ENCODE measurements at places on chromosomes 7 and 10.

GRCh38 chr10:35194906-35195305 is 68.3 kb downstream of the CREM start:
- no peak for DNase-seq

DNA sequence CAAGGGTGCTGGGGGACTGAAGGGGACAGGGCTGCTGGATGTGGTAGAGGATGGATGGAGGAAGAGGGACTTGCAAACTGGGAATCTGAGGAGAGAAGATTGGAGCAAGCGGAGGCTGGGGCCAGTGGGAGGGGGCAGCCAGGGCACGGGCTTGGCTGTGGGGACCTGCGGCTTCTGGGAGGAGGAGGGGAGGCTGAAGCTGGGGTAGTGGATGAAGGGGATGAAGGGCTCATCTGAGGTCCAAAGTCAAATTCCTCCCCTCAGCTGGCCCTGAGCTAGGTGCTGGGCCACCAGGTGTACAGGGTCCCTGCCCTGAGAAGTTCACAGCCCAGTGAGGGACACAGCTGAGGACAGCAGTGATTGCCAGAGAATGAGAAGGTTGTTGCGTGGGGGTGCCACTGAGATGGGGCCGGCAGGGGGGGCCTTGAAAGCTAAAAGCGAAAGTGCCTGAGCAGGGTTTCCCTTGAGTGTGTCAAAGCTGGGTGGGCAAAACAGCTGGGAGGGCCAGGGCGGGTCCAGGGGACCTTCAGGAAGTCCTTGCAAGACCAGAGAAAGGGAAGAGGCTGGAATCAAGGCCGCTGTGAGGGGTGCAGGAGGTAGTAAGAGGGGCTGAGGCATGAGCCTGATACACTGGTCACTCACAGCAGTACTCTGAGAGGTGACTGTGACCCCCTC is 75.2 kb downstream of the MYL10 start:
- no peak for DNase-seq

- no peak for DNase-seq
These were observed 297.8 kb upstream of the SEMA3A start for GRCh38 chr7:84492098-84493034.

DNA sequence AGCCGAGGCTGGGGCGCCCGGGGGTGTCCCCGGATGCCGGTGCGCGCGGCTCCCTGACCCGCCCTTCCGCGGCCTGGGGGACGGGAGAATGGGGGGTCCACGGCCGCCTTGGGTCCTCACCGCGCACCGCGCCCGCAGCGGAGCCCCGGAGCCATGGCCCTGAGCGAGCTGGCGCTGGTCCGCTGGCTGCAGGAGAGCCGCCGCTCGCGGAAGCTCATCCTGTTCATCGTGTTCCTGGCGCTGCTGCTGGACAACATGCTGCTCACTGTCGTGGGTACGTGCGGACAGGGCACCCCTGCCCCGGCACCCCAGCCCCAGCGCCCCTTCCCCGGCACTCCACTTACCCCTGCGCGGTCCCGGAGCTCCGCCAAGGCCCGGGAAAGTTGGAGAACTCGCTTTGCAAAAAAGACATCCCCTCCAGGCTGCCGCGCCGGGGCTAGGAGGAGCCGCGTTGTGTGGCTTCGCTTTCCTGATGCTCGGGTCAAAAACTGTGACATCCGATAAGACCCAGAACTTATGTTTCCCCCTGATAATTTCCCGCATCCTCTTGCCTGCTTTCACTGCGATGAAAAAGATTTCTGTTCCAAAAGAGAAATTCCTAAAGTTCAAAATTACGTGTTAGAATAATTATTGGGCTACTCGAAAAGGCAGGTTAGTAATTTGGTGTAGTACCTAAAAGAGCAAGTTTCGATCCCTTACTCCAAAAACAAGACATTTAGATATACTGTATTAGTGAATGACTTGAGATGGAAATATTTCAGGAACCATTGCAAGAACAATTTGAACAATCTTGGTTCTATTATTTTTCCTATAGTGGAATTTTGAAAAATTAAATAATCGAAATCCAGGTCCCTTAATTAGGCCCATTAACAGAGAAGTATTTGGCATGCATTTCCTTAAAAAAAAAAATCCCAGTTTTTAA is 888 bp downstream of the SLC18A2 start:
- DNase-seq = no peak

GRCh38 chr7:32079510-32079909 is 9.3 kb upstream of the PDE1C start:
- no peak for DNase-seq

DNA sequence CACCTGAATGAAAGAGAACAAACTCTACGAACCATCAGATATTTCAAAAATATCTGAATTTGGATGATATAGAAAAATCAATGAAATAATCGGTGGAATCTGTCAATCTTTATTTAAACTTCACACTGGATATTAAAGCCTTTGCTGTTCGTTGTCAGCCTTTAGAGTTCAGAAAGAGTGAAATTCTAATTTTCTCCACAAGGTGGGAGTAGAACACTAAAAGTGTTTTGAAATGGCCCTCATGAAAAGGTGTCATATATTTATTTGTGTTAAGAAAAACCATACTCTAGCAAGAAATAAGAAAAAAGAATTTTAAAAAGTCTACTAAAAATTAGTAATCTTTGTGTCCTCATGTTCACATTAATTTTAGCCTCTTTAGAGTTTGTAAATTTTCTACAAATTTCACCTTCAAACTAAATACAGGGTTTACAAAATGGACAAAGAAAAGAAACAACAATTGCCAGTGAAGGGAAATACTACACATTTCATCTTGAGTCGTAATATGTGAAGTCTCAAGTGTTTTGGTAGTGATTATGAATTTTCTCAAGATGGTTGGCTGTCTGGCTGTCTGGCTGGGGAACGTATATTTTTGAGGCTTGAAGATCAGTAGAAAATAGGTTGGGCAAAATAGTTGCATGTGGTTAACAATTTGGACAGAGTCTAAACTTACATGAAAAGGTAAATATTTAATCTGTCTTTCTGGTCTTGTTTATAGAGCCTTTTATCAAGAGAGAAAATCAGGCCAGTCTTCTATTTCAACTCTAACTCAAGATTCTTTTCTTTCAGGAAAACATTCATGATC is 43.7 kb downstream of the DNAJB9 start:
- no peak for DNase-seq

- no peak for DNase-seq
These were observed 21.1 kb upstream of the EZH2 start for GRCh38 chr7:148905093-148905666.

GRCh38 chr7:154474903-154475520 is 422.8 kb downstream of the DPP6 start:
- DNase-seq = no peak

GRCh38 chr7:187227-187927 is 5.0 kb upstream of the FAM20C start:
- no peak for DNase-seq

GRCh38 chr10:127532659-127533058 is 16.4 kb upstream of the NPS start:
- no peak for DNase-seq

DNA sequence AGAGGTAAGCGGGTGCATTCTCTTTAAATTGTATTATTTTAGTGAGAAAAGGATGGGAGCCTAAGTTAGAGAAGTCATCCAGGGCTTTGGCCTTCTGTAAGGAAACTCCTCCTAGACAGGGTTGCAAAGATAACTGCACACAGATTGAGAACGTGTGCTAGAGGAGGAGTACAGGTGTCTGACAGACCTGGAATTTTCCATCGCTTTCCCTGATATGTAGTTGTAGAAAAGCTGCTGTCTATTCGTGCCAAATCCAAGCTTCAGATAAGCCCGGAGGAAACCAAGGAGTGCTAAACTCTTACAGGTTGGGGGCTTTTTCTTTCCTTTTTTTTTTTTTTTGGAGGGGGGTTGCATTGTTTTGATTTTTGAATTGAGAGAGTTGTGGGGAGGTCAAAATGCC is 23.1 kb downstream of the LRRC4 start:
- no peak for DNase-seq

- no peak for DNase-seq
These were observed 448.1 kb upstream of the PODXL start for GRCh38 chr7:132004529-132004928.

GRCh38 chr10:129772468-129773358 is 191.4 kb downstream of the EBF3 start:
- DNase-seq = no peak

DNA sequence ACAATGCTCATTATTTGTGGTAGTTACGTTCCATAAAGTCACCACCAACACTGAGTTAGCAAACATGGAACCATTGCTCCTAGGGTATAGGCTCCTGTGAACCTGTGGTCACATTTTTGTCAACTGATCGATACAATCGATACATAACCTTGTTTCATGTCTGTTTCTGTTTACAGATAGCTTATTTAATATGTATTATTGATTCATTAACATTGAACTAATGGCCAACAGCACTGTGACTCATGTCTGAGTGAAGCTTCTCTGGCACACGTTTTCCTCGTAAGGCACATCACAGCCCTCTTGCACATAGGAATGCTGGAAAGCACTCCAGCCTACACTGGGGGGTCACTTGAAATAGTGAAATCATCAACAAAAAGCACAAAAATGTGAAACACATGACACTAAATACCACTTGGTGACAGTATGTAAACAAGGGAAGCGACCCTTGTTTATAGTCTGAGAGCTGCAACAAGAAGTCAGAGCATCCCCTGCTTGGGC is 27.0 kb downstream of the GHRHR start:
- DNase-seq = no peak

DNA sequence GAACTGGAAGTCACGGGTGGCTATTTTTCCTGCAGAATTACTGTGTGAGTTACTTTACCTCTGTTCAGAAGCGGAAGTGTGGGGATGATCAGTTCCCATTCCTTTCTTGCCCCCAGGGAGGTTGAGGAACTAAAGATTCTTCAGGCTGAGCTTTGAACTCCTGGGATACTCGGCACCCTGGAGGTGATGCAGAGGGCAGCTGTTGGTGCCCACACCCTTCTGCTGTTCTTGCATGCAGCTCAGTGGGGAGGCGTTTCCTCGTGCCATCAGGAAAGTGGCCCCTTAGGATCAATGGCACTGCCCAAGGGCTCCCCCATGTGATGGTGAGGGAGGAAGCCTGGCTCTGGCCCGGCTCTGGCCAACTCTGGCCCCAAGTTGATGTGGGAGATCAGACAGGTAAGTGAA is 44.7 kb upstream of the MXI1 start:
- no peak for DNase-seq

DNA sequence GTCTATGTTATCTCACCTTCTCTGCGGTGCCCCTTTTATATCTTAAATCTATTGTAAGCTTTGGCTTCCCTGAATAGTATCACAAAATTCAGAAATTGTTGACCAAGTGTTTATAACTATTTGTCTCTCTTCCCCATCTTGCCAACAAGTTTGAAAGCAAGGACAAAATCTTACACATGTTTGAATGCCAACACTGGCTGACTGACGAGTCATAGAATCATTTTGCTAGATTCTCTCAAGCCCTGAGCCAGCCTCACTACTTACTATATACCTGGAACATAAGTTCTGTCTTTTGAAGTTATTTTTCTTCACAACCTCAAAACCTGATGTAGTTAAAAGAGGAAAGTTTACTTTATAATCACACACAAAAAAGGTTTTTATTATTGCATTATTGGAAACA is 700.7 kb downstream of the PHTF2 start:
- DNase-seq = no peak
